ENCODE measurements at places on chromosomes 3 and 15. TPM values are rescaled to one million over a fixed set of nuclear protein-coding genes. Genes with fewer than 3 reads are reported as not detected.

The LRTM1 gene
- total RNA-seq = not detected

The TTC23 gene
- total RNA-seq = 11.2 TPM

The FOXL2 gene
- total RNA-seq = not detected

The MYZAP gene
- total RNA-seq = 1.1 TPM

The GASK1A gene
- 8.4 TPM for total RNA-seq
